Panc1 (cell line): ENCODE measurements at places on chromosomes 2 and 18. TPM values are rescaled to one million over a fixed set of nuclear protein-coding genes. Genes with fewer than 3 reads are reported as not detected.

Gene RGPD8
- 20.9 TPM for total RNA-seq

- H3K36me3 ChIP-seq, result peaks cover 13% of the 10 kb centered on the region
- H3K27me3 ChIP-seq, result no peaks in the 10 kb centered on the region
- no peak for DNase-seq
- no peaks in the 10 kb centered on the region for H3K4me1 ChIP-seq
Measured at GRCh38 chr2:99386011-99386410, 48.8 kb downstream of the EIF5B start.

- H3K36me3 ChIP-seq, result no peaks in the 10 kb centered on the region
- no peaks in the 10 kb centered on the region for H3K4me1 ChIP-seq
Measured at GRCh38 chr2:74021407-74021755, 36.7 kb downstream of the TET3 start.

GRCh38 chr2:17800219-17800618 is 16.0 kb upstream of the MSGN1 start:
- H3K27ac ChIP-seq, result no peak overlapping the region
- H3K36me3 ChIP-seq, result no peaks in the 10 kb centered on the region
- no peaks in the 10 kb centered on the region for H3K4me1 ChIP-seq
- no peak for DNase-seq

DNA sequence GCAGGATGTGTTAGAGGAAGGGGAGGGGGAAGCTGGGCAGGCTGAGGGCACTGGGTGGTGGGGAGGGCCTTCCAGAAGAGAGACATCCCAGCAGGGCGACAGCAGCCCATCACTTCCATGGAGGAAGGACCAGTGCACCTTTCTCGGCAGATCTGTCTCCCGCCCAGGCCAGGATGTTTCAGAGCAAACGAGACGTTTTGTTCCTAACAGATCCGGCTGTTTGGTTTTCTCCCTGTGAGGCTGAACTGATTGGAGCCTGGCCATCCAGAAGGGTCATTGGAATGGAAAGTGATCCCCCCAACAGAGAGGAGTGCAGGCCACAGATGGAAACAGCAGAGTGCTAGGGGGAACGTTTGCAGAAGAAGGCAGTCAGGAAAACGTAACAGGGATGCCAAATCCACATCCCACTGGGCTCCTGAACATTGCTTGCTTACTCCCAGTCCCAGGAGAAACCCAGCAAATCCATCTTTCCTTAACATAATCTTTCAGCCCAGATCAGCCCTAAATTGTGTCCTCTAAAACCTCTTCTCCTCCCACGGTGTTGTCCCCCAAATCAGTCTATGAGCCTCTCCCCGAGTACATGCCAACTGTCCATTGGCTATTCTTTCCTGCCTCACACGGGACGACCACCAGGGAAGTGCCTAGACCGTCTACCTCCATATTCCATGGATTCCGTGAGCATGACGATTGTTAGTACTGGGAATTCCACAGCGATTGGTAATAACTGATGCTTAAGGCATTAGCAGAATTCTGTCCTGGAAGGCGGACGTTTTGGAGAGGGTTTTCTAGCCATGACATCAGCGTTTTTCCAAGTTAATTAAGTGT is 126.8 kb downstream of the SEPTIN10 start:
- DNase-seq, result no peak
- no peaks in the 10 kb centered on the region for H3K36me3 ChIP-seq
- H3K27me3 ChIP-seq, result no peaks in the 10 kb centered on the region
- no peak overlapping the region for H3K27ac ChIP-seq
- H3K4me3 ChIP-seq, result no peak overlapping the region

GRCh38 chr2:97676620-97677019 is 7.1 kb downstream of the C2orf92 start:
- no peak overlapping the region for H3K27ac ChIP-seq
- H3K27me3 ChIP-seq, result no peaks in the 10 kb centered on the region
- H3K4me3 ChIP-seq, result no peak overlapping the region
- no peak for DNase-seq
- H3K4me1 ChIP-seq, result no peaks in the 10 kb centered on the region

DNA sequence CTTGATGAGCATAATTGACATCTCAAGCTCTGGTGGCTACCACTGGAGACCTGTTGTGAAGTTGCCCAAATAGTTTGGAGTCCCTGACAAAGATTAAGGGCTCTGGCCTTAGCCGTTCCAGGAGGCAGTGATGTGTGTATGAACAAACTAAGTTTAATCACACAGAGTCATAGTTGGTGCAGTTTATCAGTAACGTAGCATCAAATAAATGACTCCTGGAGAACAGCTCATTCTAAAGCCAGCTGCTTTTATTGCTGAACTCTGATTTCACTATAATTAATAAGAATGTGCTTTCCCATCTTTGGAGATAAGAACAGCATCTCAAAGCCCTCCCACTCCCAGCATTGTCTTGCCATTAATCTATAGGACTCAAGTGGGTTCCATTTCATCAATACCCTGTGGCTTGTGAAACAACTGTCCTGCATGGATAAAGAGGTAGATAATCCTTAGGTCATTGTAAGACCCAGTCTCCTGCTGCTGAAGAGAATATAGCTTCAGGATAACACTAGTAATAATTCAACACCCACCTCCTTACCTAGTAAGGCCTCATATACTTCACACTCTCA is 211.4 kb upstream of the THUMPD2 start:
- no peak overlapping the region for H3K4me3 ChIP-seq
- H3K4me1 ChIP-seq, result no peaks in the 10 kb centered on the region
- DNase-seq, result no peak
- no peak overlapping the region for H3K27ac ChIP-seq
- H3K36me3 ChIP-seq, result no peaks in the 10 kb centered on the region

DNA sequence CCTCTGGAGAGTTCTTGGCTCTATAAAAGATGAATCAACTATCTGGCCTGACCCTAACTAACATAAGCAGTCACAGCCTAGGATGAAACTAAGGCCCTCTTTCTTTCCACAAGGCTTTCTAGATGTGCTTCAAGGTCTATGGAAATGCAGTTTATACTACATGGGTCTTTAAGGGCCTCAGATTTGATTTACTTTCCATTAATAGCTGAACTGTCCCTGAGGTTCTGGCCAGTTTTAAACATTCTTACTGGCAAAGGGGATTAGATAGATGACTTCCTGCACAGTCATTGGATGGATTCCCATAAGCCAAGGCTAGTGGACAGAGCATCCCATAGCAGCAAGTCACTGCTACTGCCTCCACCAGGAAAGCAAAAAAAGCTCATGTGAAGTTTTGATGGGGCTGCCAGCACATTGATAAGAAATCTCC is 38.1 kb upstream of the LCLAT1 start:
- no peak overlapping the region for H3K27ac ChIP-seq
- no peak overlapping the region for H3K4me3 ChIP-seq
- no peaks in the 10 kb centered on the region for H3K36me3 ChIP-seq
- no peak for DNase-seq

DNA sequence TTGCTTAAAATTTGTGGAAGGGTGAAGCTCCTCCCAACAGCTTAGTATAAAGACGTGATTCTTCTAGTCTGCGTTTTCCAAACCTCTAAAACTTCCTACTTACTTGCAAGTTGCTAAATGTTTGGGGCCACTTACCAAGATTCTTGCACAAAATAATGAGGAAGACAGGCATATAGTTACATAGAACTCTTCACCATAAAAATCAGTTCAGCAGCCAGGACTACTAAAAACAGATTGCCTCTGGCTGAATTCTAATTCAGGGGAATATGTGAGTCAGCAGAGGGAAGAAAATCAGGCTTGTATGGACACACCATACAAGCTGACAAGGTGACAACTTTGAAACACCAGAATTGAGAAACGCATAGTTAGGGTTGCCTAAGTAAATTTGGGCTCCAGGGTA is 2.8 kb upstream of the PEX13 start:
- no peak for DNase-seq
- H3K27me3 ChIP-seq, result no peaks in the 10 kb centered on the region
- no peak overlapping the region for H3K27ac ChIP-seq
- H3K4me1 ChIP-seq, result peaks cover 12% of the 10 kb centered on the region; the same call in 1 of the 2 replicates

Gene HTR2B
- total RNA-seq, result not detected
